Stimulated activated CD4-positive, alpha-beta T cell treated with anti-CD3 and anti-CD28 coated beads, Interleukin-1b, Interleukin-23, amount 100 ng/mL, for 48 hours (primary cell): ENCODE measurements at places on chromosomes 4 and X.
A peak's percentile ranks its signal among the peaks of the same experiment; 100 is the strongest.

DNA sequence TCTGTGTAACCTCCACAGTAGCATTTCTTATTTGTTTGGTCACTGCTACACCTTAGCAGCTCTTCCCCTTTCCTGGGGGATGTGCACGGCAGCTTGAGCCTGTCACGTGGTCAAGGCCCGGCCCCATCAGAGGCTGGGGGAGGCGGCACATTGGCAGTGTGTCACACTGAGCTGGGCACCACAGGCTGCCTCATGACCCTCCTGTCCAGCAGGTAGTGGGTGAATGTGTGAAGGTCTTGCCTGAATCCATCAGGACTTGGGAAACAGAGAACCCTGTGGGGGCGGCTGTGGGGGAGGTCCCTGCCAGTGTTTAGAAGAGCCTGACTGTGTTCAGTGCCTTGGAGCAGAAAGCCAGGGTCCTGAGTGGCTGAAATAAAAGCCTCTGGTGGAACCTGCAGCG, 33.2 kb downstream of the WFS1 start:
- no peak for DNase-seq

DNA sequence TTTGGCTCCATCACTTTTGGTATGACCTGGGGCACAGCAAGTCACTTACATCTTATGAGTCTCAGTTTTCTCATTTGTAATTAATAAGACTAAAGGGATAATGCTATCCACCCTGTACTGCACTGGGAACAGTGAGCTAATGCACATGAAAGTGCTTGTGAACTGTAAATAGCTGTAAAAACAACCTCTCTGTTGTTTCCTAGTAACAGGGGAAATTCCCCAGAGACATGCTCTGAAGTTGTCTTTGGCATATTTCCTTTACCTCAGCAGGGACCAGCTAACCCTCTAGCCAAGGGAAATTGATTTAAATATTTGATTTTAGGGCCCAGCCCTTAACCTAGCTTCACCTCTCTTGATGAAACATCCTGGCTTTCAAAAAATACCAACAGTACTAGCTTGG, 6.1 kb upstream of the CYSLTR1 start:
- DNase-seq = no peak

- no peak for DNase-seq
Measured at GRCh38 chr4:185865901-185866328, 53.9 kb upstream of the SORBS2 start.

DNA sequence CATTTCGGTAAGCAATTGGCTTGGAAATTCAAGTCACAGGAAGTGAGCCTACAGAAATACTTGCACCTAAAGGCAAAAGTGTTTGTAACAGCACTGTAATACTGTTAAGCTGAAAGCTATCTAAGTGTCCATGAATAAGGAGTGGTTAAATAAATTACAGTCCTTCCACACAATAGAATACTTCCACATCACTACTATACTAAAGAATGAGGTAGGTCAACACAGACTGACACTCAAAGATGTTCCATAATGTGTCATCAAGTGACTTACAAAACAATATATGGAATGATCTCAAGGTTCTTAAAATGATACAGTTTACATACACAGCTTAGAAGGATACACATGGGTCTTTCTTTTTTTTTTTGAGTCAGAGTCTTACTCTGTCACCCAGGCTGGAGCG, 27.0 kb downstream of the SLC10A6 start:
- no peak for DNase-seq

DNA sequence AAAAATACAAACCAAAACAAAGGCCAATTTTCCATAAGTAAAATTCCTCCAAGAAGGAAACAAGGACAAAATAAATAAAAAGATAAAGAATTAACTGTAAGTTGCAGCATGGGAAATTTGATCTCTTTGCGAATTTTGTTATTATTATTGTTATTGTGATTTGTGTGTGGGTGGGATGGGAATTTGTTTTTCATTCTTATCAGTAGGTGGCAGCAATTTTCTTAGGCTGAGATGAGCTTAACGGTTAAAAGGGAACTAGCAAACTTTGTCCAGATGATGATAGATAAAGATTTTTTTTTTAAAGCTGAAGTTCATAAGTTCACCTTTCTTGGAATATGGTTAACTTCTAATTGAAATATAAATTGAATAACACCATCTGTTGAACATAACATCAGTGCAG, 83.2 kb upstream of the IL1RAPL2 start:
- DNase-seq = no peak

GRCh38 chr4:8657381-8658088, 65.0 kb downstream of the CPZ start:
- DNase-seq = no peak

- no peak for DNase-seq
Measured at GRCh38 chr4:120589787-120590186, 332.7 kb downstream of the PRDM5 start.

DNA sequence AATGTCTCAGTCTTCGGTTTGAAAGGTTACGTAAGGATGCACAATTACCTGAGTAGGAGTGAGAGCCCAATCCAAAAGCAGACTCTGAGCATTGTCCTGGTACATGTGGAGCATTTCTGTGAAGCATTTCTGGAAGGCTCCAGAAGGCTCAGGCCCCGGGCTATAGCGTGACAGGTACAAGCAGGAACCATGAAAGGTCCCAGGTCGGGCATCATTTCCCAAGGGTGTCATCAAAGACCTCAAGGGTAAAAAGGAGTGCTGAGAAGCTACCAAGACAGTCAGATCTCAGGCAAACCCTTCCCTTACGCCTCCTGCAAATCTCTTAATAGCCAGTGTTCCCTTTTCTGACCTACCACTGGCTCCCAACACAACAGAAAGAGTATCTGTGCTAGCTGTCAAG, 30.8 kb downstream of the GPC4 start:
- DNase-seq = no peak

GRCh38 chr4:112253382-112254000, 21.9 kb downstream of the AP1AR start:
- no peak for DNase-seq

GRCh38 chr4:36509845-36510244, 228.4 kb downstream of the DTHD1 start:
- DNase-seq = no peak

DNA sequence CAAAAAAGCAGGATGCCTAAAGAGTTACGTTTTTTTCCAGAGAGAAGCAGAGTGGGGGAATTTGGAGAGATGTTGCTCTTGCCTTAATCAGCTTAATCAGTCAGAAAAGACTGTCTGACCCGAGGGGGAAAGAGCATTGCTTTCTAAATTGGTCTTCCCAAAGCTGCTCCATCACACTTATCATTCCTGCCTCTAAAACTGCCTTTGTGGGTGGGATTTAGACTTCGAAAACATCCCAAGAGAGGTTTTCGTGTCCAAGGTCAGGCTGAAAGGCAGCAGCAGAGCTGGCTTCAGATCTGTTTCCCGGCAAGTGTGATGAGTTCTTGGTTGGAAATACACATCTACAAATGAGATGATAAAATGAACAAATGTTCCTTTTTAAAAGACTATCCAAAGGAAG, 155.2 kb downstream of the SH2D1A start:
- no peak for DNase-seq

- DNase-seq = no peak
Measured at GRCh38 chr4:112589206-112589605, 47.5 kb downstream of the ZGRF1 start.

- DNase-seq = no peak
Measured at GRCh38 chr4:119050527-119051090, 85.0 kb upstream of the MYOZ2 start.

DNA sequence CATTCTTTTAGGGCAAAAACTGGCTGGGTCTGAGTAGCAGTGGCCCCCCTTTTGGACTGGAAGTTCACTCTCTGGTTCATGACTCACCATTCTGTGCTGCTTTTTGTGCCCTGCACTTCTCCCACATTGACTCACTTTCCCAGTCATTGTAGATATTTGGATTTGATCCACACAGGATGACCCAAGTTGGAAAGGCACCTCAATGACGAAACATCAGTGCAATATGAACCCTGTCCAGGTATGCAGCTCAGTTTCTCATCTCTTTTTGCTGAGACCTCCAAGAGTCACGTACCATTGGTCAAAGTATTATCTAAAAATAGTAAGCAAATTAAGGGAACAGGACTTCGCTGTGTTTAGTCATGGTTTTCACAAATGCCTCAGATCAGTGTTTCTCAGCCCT, 92.7 kb downstream of the CBLL2 start:
- no peak for DNase-seq

GRCh38 chr4:2923141-2923551, 40.1 kb downstream of the NOP14 start:
- no peak for DNase-seq

DNA sequence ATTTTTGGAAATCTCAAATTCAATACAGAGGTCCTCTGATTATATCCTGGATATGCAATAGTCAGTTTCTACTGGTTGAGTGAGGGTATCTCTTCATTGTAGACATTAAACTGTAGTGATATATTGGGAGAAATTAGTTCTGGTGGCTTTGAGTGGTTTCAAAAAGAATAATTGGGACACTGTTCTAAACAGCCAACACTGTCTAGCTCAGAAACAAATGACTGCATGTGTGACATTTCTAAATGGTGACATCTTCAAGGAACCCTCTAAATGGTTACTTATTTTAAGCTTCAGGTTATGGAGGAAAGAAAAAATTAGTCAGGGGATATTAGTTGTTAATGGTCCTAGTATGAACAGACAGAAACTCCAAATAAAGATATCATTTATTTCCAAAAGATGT, 186.2 kb downstream of the LARP7 start:
- DNase-seq = no peak

GRCh38 chr4:25439918-25440477, 62.9 kb downstream of the ANAPC4 start:
- DNase-seq = peak; percentile 50

DNA sequence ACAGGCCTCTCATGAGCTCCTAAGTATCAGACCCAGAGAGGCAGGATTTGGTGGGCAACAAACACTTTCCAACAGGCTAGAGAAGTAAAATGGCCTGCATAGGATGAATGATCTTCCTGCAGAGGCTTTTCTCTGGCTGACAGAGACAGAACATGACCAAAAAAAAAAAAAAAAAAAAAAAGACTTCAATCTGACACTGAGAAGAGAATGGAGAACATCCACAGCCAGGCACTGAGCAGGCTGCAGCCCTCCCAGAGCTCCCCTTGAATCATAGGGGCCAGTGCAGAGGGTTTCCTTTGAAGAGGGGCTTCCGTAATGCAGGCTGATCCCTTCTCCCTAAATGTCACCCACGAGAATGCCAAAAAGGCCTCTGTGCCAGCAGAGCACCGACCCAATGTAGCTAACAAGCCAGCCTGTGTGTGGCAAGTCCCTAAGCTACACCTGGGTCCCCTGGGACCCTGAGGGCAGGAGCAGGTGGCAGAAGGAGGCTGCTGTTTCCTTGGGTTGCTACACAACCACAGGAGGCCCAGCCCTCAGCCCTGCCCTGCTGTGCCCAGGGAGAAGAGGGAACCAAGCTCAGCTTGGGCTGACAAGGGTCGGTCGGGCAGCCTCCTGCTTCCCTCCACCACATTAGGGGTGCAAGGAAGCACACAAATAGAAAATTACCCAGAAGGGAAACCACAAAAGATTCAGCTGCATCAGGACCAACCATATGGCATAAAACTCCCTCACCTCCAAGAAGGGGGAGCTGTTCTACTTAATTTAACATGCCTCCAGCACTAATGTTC, 55.6 kb downstream of the MAP7D2 start:
- no peak for DNase-seq

- DNase-seq = no peak
Measured at GRCh38 chr4:187108845-187109244, 385.2 kb upstream of the FAT1 start.

DNA sequence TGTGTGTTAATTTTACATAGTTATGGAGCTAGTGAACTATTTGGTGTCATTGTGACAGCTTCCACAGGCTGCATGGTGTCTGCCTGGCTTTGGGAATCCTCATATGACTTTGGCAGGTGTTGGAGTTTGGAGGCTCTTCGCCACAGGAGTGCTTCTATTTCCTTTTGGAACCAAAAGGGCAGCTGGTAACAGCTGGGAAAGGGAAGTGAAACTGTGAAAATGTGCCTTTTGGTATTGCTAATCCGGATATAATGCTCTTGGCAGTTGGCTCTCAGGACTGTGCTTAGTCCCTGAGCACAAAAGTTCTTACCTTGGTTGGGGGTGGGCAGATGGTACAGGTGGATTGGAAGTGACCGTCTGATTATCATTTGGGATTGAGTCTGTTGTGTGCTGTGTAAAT, 18.1 kb downstream of the OFD1 start:
- DNase-seq = no peak

- DNase-seq = no peak
Measured at GRCh38 chrX:147901461-147902126, 10.1 kb upstream of the FMR1 start.

- DNase-seq = no peak
Measured at GRCh38 chr4:144663834-144664475, 18.0 kb downstream of the HHIP start.

- DNase-seq = no peak
Measured at GRCh38 chr4:73257651-73258435, 755 bp downstream of the ANKRD17 start.

DNA sequence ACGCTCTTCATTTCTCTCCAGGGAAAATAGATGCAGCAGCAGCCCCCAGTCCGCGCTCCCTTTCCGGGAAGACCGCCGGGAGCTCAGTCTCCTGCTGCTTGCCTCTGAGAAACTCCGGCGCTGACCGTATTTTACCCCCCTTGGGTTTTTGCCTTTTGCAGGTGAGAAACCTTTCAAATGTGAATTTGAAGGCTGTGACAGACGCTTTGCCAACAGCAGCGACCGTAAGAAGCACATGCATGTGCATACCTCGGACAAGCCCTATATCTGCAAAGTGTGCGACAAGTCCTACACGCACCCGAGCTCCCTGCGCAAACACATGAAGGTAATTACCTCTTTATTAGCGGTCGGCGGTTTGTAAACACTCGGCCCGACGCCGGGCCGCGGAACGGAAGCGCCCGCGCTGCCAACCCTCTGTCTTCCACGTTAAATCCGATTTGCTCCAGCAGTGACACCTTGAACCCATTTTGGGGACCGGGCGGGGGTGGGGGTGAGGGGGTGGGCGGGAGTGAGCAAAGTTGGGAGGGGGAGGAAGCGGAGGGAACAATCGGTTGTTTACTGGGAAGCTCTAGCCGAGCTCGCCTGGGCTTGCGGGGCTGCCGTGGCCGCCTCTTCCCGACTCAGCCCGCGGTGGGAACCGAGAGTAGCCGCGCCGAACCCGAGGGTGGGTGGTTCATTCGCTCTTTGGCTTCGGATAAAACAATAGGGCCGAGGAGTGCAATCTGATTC, 3.0 kb downstream of the ZIC3 start:
- no peak for DNase-seq

GRCh38 chrX:100048156-100048555, 361.9 kb downstream of the PCDH19 start:
- DNase-seq = no peak

GRCh38 chrX:16416588-16416987, 233.4 kb upstream of the S100G start:
- no peak for DNase-seq

GRCh38 chrX:21730026-21730425, 27.9 kb downstream of the SMPX start:
- DNase-seq = no peak

DNA sequence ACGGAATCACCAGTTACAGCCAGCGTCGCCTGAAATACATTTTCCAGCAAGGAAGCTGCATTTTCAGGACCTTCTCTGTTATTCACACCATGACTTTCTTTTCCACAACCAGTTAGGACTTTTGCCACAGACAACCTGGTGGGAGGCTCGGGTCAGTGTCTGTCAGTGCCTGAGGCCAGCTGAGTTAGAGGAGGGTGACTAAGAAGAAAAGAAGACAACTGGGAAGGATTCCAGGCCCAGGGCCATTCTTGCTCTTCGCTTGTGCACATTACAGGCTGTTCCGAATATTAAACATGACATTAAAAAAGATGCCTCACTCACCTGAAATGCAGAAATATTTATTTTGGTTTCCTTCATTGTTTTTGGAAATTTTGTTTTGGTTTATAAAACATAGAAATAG, 21.4 kb upstream of the CENPU start:
- DNase-seq = no peak
